ENCODE measurements at places on chromosomes 7 and 10. TPM values are rescaled to one million over a fixed set of nuclear protein-coding genes. Genes with fewer than 3 reads are reported as not detected.

DNA sequence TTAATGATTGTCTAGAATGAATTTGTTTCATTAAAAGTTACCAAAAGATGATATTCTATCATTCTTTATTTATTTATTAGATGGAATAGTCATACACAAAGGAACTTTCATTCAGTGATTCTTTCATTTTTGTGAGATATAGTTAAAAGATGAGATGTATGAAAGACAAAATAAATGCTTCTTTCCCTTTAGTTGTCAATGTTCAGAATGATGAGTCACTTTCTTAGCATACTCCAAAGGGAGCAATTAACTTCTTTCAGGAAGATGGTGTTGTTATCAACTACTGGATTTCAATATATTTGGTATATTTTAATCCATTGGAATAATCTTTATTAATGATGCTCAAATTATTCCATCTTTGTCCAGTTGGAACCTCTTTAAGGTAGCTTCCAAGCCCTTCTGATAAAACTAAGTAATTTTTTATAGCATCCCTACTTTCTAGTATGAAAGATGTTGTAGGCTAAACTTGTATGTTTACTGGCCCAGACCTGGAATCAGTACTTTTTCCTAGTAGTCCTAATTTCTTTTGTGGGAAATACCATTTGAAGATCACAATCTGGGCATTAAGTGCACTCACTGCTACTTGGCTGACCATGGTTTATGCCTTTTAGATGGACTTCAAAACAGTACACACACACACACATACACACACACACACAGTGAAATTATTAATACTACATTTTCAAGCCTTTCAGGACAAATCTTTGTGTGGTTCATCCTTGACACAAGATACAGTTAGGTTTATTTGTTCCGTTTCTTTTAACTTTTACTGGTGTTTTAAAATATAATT lies 2.5 kb downstream of the GIMAP7 start:
- H3K36me3 ChIP-seq: no peaks in the 10 kb centered on the region
- DNase-seq: no peak
- no peaks in the 10 kb centered on the region for H3K27me3 ChIP-seq
- no peaks in the 10 kb centered on the region for H3K4me1 ChIP-seq
- H3K27ac ChIP-seq: peak overlapping the region; percentile 62

DNA sequence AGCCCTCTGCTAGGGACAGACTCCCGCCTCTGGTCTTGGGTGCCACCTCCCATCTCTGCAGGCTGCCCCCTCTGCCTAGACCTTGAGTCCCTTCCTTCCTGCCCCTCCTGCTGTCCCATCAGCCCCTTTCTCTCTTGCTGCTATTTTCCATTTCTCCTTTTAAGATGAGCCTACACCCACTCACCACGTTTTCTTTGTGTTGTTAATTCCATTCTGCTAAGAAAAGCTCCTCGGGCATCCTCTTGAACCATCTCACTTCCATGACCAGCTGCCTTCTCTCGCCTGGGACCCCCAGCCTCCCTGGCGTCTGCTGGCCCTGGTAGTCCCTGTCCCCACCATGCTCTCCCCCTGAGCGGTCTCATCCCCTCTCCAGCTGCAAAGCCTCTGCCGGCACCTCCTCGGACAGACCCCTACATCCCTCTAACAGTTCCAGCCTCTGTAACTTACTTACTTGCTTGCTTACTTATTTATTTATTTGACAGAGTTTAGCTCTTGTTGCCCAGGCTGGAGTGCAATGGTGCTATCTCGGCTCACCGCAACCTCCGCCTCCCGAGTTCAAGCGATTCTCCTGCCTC lies 95.8 kb upstream of the SH2B2 start:
- peaks cover 78% of the 10 kb centered on the region for H3K36me3 ChIP-seq
- H3K4me1 ChIP-seq: peaks cover 5% of the 10 kb centered on the region
- no peak overlapping the region for H3K27ac ChIP-seq

- H3K27me3 ChIP-seq: no peaks in the 10 kb centered on the region
- H3K4me1 ChIP-seq: no peaks in the 10 kb centered on the region
- no peaks in the 10 kb centered on the region for H3K36me3 ChIP-seq
- no peak overlapping the region for H3K27ac ChIP-seq
Observed at GRCh38 chr10:36779238-36779846, 346.1 kb upstream of the ANKRD30A start.

ZNF716 gene
- total RNA-seq: not detected

PODXL gene
- total RNA-seq: 29.2 TPM

JAZF1 gene
- 29.9 TPM for total RNA-seq

CPEB3 gene
- 11.0 TPM for total RNA-seq

Measured in esophagus muscularis mucosa (tissue), 4 donors.